Mammary epithelial cell (primary cell): ENCODE measurements at places on chromosomes 1 and 21. TPM values are rescaled to one million over a fixed set of nuclear protein-coding genes. Genes with fewer than 3 reads are reported as not detected.
A peak's percentile ranks its signal among the peaks of the same experiment; 100 is the strongest.

DNA sequence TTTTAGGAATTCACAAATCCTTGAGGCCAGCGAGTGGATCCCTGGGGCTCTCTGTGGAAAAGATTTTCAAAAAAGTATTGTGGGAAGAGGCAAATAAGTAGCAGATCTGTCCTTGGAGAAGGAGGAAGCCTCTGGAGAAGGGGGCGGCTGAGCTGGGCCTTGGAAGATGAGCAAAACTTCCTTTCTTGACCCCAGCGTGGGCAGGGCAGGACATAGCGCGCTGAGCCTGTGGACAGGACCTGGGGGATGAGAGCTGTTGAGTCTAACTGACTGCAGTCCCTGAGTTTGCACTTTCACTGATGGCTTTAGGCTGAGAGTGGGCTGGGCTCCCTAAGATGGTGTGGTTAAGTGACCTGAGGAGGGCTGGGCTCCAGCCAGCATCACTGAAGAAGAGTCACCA is 170.2 kb upstream of the GALNT2 start:
- DNase-seq: no peak

DNA sequence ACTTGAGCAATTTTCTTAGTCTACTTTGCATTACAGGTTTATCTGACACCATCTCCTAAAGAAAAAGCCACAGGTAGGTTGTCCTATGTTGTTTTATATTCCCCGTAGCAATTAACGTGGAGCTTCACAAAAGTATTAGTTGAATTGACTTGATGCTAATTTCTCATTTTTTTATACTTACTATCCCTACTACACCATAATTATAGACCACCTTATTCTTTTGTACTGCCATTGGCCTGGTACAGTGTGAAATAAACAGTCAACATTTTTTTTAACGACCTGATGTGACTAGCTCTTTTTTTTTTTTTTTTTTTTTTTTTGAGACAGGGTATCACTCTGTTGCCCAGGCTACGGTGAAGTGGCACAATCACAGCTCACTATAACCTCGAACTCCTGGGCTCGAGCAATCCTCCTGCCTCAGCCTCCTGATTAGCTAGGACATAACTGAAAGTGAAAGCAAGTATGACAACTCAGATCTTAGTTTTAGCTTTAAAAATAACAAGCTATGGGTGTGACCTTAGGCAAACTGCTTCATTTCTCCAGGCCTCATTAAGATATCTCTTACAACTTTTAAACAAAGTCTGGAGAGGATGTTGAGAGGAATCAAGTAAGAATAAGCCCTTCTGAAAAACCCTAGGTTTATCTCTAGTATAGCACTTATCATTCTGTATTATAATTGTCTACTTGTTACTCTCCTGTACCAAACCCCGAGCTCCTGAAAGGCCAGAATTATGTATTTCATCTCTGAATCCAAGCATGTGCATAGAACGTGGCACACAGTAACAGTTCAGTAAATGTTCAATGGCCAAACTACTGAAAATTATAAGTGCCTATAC is 49.5 kb downstream of the LUZP1 start:
- no peak for DNase-seq

GRCh38 chr1:236997361-236997760 is 6.9 kb downstream of the MT1HL1 start:
- no peak for DNase-seq

- no peak for DNase-seq
Measured at GRCh38 chr1:117392771-117393170, 25.5 kb downstream of the MAN1A2 start.

DNA sequence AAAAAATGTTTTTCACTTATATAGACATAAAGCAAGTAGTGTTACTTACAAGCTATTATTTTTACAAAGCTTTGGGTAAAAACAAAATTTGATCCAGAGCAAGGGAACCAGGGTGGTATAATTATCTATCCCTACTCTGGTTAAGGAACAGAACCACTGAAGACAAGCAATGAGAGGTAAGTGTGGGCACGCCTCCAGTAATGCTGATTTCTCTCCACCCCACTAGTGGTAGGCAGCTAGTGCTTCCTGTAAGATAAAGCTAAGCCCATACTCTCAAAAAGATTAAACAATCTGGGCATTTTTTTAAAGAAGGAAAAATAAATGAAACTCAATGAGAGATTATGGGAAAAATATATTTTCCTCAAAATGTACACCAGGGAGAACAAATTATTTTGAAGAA is 22.1 kb downstream of the TFB2M start:
- DNase-seq: no peak

- DNase-seq: peak; percentile 79
Measured at GRCh38 chr1:189616893-189617292, 860.8 kb downstream of the BRINP3 start.

DNA sequence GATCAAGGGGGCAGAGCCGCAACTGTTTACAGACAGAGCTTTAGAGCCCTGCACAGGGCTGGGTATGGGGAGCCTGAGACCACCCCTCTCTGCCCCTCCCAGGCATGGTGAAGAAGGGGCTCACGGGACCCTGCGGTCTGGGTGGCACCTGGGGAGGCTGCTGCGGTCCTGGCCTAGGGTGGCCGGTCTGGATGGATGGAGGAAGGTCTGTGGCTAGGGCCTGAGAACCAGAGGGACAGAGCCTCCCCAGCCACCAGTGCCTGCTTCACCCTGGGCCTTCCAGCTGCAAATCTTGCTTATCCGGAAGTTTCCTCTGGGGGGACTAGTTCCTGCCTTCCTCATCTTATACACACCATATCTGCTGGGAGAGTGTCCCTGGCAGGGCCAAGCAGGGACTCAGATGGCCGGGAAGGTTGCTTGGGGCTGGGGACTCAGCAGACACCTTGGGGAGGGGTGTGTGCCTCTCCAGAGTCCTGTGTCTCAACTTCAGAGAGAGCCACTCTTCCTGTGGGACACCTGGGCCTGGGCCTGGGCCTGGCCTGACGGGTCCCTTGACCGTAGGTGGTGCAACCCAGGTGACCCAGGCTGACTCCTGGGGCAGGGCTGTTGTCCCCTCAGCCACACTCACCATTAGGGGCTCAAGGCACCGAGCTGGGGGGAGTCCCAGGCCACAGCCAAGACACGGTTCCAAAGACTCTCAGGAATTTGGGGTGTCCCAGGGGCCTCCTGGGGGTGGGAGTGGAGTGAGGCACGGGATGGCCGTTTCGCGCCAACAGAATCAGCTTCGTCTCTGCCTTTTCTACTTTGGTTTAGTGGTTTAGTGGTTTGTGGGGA is 52.0 kb upstream of the ACTRT2 start:
- DNase-seq: no peak

GRCh38 chr1:111596499-111596898 is 23.1 kb upstream of the RAP1A start:
- DNase-seq: no peak

- DNase-seq: no peak
Measured at GRCh38 chr21:45373991-45374816, 30.8 kb upstream of the COL18A1 start.

GRCh38 chr1:216596281-216596862 is 126.9 kb downstream of the ESRRG start:
- no peak for DNase-seq

DNA sequence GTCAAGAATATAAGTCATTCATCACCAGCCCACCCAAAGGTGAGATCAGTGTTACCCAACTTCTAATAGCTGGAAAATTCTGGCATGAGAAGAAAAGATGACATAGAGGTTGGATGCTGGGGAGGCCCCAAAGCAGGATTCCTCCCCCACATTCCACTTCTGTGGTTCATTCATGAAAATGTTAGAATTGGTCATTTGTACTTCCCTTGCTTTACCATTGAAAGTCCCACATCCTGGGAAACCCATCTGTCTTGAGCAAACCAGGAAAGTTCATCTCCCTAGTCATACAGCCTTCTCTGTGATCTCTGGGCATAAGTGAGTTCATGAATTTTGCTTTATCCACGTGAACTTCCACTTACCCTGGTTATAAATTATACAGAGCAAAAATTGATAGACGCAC is 66.8 kb downstream of the SERINC2 start:
- DNase-seq: peak; percentile 85

- DNase-seq: no peak
Measured at GRCh38 chr1:200749090-200749489, 10.4 kb downstream of the CAMSAP2 start.

DNA sequence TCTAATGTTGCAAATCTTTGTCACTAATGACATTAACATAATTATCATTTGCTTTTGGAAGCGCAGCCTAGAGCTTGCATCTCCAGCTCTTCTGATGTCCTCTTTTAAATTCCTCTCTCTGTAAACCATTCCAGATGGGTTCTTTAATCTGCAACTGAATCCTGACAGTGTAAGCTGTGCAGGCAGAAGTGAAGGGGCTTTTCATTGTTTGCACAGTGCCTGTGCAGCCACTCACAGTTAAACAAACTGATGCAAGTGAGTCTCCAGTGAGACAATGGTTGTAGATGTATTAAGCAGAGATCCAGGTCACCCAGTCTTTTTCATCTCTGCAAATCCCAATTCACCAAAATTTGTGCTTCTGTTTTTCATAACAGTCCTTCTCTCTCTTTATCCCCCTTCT is 22.5 kb upstream of the FCRL5 start:
- no peak for DNase-seq

- no peak for DNase-seq
Measured at GRCh38 chr1:31234870-31235269, 4.8 kb downstream of the NKAIN1 start.

GRCh38 chr21:42514883-42515228 is 1.2 kb downstream of the SLC37A1 start:
- no peak for DNase-seq

DNA sequence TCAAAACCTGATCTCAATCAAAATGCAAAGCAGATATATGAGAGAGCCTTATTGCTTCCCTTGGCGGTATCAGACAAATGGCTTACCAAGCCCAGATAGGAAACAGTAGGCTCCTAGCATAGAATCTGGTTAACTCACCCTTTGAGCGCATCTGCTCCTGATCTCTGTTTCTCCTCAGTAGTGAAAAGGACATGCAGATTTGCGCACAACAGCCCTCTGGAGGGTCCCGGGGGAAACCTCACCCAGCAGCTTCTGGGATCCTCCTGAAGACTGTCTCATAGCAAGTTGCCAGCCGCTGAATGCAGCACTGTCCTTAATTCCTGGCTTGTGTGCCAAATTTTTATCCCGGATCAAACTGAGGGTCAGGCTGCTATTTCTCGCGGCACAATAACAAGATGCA is 192.2 kb downstream of the FASLG start:
- no peak for DNase-seq

DNA sequence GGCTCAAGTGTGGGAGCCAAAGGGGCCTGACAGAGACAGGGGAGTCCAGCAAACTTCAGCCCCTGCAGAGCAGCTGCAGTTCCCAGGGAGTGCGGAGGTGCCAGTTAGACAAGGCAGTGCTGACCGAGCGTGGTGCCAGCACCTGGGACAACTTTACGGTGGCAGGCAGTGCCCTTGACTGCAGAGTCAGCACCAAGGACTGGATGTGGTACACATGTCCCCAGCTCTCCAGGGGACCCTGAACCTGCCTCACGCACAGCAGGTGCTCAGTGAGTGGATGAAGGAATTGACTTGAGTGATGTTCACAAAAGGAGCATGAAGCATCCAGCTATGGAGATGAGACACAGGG is 296.5 kb downstream of the SIPA1L2 start:
- DNase-seq: no peak

DNA sequence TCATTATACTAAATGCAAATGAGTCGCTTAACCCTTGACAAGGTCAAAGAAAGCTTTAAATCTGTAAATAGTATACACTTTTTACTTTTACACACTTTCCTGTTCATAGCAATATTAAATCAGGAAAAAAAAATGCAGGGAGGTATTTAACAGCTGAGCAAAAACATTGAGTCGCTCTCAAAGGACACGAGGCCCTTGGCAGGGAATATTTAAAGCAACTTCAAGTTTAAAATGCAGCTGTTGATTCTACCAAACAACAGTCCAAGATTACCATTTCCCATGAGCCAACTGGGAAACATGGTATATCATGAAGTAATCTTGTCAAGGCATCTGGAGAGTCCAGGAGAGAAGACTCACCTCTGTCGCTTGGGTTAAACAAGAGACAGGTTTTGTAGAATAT is 62.7 kb downstream of the CAPN2 start:
- no peak for DNase-seq

DNA sequence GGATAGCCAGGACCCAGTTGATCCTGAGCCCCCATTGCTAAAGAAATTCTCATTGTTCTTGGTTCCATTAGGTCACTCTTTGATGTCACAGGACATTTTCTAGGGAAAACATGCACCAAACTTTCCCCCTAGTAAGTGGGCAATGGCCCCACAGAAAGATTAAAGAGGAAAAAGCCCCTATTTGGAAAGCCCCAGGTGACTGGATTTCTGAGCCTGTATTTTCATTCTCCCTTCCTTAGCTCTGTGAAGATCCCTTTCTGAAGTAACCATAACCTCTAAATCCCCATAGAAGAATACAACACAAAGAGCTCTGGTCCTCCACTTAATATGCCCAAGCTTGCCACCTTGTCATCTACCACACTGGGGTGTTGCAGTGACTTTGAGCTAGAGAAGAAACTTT is 232.3 kb upstream of the FGGY start:
- DNase-seq: no peak

DNA sequence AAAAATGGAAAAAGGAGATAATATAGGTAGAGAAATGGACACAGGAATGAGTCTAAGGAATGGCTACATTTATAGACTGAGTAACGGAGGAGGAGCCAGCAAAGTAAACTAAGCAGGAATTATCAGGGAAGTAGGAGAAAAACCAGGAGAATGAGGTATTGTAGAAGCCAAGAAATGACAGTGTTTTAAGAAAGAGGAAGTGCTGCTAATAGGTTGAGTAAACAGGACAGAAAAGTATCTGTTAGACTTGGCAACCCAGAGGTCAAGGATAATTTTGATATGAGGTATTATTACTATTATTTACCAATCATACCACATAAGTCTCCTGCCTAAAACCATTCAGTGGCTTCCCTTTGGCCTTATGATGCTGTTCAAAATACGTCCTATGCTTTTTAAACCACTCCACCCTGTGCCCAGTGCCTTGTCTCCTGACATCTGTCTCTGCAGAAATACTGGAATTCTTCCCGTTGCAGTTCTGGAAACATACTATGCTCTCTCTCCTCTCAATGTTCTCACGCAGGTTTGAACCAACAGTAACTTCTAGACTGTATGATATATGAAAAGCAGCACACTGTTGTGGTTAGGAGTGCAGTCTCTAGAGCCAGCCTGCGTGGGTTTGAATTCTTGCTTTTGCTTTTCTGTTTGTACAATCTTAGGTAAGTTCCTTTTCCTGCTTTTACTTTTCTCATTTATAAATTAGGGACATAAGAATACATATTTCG is 24.6 kb upstream of the NEK7 start:
- no peak for DNase-seq

- DNase-seq: no peak
Measured at GRCh38 chr21:39434950-39435349, 10.6 kb downstream of the LCA5L start.

The OVAAL gene
- polyA plus RNA-seq: 0.03 TPM

The PTPRU gene
- 29.4 TPM for polyA plus RNA-seq

The AVPR1B gene
- polyA plus RNA-seq: not detected

The CYP4A11 gene
- not detected for polyA plus RNA-seq

The LRRC38 gene
- polyA plus RNA-seq: not detected

The CHIT1 gene
- not detected for polyA plus RNA-seq

The FCRL4 gene
- polyA plus RNA-seq: not detected

The RHCE gene
- 0.32 TPM for polyA plus RNA-seq

The CD1D gene
- polyA plus RNA-seq: 3.7 TPM

The RIMS3 gene
- 3.0 TPM for polyA plus RNA-seq

The HSF2BP gene
- 3.0 TPM for polyA plus RNA-seq
